GF-D8 (cell line): ENCODE measurements at places on chromosomes 2 and 18.

DNA sequence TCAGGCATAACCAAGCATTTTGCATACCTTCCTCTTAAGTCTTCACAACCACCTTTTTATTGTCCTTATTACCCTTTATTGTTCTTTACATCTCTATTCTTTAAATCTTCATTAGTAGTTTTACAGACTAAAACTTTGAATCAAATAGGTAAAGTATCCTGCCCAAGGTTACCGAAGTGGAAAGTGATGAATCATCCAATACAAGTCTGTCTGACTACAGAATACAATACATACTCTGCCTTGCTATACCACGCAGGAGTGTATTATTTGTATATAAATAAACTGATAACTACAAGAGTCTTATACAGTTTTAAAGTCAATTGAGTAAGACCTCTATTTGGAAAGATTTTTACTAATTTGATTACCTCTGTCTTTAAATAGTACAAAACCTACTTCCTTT, 196.0 kb downstream of the ZEB2 start:
- DNase-seq = no peak

DNA sequence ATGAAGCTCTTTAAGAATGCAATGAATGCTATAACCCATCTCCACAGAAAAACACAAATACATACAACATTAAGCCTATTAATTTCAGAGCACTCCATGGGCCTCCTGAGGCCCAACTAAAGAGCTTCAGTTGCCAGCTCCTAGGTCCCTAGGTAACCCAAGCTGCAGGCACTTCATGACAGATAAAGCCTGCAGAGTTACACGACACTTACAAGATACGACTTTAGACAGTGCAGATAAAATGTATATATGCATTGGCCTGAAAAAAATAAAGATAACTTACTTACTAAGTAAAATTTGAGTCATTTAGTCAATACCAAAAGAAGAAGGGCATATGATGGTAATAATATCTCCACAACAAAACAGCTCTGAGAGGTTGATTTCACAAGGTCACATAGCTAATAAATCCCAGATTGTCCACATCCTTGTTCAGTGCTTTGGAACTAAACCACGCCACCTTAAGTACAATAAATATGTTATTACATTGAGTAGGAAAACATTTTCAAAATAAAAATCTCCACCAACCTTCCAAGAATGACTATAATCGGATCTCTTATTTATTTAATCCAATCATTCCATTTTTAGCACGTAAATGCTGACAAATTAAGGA, 3.4 kb downstream of the MAP4K3 start:
- no peak for DNase-seq

- DNase-seq = no peak
Measured at GRCh38 chr2:88896971-88897370, 205.5 kb downstream of the RPIA start.

DNA sequence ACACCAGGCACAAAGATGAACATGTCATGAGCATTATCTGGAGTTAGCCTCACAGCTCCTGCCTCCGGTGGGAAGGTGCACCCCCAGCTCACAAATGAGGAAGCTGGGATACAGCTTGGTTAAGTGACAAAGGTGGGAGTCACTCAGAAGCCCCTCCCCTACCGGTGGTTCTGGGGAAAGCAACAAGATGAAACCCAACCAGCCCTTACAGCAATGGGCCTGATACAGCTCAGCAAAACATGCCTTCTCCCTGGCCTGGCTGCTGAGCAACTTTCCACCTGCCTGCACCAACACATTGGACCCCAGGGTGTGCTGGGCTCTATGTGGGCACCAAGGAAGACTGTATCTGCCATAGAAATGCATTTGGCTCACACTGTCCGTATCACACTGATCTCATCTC, 113.2 kb downstream of the GYPC start:
- no peak for DNase-seq

GRCh38 chr2:53500181-53500580, 267.4 kb upstream of the CHAC2 start:
- DNase-seq = no peak

- no peak for DNase-seq
Measured at GRCh38 chr2:73759285-73759764, 20.6 kb downstream of the DUSP11 start.

GRCh38 chr2:160376576-160376975, 117.0 kb downstream of the RBMS1 start:
- DNase-seq = no peak

DNA sequence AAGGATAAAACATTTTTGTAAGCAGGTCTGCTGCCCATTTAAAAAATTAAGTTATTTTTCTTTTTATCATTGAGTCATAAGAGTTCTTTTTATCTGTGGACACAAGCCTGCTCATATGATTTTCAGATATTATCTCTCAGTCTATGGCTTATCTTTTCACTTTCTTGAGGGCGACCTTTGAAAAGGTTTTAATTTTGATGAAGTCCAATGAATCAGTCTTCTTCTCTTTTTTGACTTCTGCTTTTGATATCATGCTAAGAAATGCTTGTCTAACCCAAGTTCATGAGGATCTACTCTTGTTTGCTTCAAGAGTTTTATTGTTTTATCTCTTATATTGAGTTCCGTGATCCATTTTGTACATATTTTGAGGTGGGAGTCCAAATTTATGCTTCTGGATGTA, 36.5 kb downstream of the PSMD14 start:
- no peak for DNase-seq

- DNase-seq = no peak
Measured at GRCh38 chr2:84807063-84807485, 73.8 kb downstream of the TRABD2A start.

DNA sequence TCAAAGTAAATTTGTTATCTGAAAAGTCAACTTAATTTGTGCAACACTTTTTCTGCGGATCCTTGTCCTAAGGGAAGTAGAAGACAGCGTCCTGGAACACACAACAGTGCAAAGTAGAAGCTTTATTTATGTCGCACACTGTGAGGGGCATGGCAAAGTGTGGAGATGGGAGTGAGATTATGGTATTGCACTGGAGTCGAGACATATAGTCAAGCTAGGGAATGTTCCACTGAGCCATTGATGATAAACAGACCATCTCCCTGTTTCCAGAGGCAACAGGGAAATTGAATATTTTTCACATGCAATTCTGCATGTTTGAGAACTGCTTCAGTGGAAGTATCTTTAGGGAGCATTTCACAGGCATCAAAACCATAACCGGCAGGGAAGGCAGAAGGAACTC, 46.2 kb downstream of the LRRTM1 start:
- DNase-seq = no peak

DNA sequence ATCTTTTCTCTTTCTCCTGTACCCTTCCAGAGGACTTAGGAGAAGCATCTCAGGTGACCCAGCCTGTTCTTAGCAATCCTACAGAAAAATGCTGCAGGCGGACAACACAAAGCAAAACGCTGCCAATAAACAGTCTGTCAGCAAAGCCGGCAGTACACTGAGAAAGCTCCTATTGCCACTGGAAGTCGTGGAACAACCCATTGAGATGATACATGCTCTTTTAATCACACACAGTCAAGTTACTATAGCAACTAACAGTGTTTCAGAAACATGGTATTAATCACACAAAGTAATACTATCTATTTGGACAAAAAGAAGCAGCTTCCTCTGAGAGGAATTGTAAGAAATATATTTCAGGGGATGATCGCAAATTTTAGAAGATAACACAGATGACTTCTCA, 10.5 kb downstream of the CTLA4 start:
- DNase-seq = no peak

GRCh38 chr2:5393474-5393873, 298.7 kb upstream of the SOX11 start:
- DNase-seq = no peak

GRCh38 chr2:162072976-162073887, 783 bp downstream of the DPP4 start:
- no peak for DNase-seq

DNA sequence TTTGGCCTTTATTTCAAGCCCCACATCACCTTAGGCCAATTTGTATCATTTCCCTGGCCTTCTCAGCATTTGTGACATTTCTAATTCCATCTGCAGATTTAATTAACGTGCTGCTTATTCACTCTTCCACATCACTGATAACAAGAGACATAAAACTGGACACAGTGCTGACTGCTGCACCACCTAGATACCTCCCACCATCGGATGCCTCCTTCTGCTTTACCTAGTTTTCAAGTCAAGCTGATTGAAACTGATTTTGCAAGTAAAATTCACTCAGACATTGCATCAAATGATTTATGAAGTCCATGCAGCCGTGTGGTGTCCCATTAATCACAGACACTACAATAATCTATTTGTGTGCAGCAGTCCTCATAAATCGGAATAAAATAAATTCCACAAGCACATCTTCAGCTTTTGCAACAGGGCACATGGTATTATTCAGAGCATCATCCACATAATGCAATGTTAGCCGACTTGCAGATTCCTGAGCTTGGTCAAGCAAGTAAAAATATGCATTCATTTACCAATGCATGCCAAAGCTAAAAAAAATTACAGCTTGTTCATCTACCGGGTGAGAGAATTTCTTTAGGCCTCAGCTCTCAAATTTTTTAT, 15.9 kb upstream of the CRIM1 start:
- no peak for DNase-seq

GRCh38 chr18:75211953-75212750, 1.6 kb downstream of the TSHZ1 start:
- DNase-seq = peak; percentile 25

DNA sequence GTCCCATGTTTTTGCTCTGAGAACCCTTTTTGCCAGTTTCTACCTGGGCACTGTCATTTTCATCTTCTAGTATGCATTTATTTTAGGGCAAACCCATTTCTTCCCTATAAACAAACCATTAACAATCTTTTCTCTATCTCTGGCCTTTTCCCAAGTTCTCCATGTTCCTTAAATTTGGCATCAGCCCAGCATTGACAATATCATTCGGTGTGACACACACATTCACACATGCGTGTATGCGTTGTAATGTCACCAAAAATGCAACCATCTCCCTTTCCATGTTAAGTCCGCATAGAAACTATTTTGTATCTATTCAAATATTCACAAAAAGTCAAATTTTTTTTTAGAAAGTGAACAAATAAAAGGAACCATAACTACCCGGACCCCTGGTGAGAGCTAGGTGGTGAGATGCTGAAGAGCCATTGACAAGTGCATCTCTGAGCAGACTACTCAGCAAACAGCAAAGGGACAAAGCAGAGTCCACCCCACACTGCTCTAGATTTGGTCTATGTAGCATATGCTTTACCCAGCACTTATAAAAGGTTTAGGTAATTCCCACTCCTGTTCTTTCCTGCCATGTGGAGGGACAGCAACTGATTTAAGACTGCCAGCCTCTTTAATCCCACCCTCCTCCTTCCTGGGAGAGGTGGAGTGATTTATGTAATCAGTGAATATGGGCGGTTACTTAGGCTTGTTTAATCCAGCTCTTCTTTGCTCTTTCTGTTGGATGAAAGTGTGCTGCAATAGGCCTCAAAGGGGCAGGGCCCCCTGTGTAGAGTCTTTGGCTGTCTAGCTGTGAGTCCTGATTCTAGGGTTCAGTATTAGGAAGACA, 124.1 kb downstream of the METTL8 start:
- no peak for DNase-seq

DNA sequence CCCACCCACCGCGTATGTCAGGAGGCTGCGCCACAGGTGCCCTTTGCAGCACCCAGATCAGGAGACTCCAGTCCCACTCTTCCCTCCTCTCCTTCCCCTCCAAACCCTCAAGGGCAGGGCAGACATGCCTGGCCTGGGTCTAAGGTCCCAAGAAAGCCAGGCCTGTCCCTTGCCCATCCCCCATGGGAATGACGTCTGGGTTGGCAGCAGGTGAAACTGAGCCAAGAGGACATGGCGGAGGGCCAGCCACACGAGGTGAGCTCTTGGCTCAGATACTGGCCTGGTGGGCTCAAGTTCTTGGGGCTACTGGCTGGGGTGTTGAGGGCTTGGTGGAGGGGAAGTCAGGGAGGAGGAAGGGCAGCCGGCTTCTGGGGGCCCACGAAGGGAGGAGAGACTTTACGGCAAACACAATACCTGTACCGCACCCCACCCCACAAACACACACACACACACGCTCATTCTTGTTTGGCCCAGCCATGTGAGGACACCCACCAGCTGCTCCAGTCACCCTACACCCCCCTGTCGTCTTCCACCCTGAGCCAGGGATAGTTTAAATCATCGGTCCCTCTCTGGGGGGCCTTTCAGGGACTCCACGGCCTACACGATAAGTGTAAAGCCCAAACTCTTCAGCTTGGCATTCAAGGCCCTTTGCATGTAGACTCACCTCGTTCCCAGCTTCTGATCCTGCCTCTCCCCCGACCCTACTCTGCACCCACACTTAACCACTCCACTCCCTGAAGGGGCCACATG, 24.1 kb upstream of the TNS1 start:
- no peak for DNase-seq

DNA sequence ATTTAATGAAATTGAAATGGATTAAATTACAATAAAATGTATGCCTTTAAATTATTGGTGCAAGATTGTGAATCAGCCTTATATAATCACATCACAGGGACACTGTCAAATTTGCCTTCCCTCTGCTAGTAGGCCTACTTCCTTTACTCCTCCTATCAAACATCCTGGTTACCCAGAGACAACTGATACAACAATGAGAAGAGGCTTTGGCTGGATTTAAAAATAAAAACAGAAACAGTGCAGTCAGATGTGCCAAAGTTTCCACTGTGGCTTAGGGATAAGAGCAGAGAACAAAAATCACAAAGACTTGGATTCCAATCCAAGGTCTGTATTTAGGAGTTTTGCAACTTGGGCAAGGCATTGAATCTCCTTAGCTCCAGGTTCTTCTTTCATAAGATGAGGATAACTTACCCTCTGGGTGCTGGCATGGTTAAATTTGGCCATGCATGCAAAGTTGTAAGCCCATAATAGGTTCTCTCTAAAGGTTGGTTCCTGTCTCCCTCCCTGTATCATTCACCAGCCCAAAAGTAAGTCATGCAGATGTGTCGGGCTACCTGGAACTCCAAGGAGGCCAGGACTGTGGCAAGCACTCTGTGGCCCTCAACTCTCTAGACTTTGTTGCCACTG, 99.3 kb upstream of the LRATD1 start:
- no peak for DNase-seq

GRCh38 chr2:159798376-159798725, 343 bp upstream of the CD302 start:
- DNase-seq = no peak

- no peak for DNase-seq
Measured at GRCh38 chr2:149727927-149728326, 140.4 kb upstream of the MMADHC start.

GRCh38 chr2:49113046-49113445, 41.3 kb downstream of the FSHR start:
- no peak for DNase-seq

DNA sequence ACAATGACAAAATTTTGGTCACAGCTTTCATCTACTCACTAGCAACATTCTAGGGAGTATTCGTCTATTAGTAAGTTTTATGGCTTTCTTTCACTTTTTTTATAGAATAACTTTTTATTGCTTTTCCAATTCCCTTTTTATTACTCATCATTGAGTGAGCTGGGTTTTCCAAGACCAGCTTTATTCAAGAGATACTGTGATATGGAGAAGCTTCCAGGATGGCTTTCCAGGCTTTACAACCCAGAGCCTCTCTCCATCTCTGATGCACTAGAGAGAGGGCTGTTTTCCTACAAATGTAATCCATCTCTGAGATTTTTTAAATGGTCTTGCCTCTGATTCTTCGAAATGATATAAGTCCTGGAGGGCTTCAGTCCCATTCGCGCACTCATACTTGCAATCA, 118.3 kb downstream of the LDLRAD4 start:
- DNase-seq = no peak

GRCh38 chr18:50286391-50287027, 983 bp downstream of the CXXC1 start:
- no peak for DNase-seq
